ENCODE measurements at places on chromosomes 2 and 18. TPM values are rescaled to one million over a fixed set of nuclear protein-coding genes. Genes with fewer than 3 reads are reported as not detected.

Gene PCARE
- not detected for total RNA-seq

Gene NTSR2
- total RNA-seq = not detected

Gene UGT1A9
- not detected for total RNA-seq

DNA sequence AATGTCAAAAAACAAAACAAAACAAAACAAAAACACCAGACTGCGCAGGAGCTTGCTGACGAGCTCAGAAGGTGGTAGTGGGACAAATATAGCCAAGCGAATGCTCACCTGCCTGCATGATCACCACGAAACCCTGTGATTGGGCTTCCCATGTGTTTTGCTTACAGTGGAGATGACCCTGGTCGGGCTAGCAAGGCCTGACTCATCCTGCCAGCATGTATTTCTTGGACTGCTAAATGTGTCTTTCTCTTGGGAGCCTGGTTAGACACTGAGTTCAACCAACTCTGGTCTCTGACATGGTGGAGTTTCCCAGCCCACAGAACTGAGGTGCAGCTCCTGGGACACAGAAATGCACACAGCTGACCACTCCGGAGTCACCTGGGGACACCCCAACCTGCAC is 30.7 kb upstream of the DUSP2 start:
- no peak for DNase-seq

DNA sequence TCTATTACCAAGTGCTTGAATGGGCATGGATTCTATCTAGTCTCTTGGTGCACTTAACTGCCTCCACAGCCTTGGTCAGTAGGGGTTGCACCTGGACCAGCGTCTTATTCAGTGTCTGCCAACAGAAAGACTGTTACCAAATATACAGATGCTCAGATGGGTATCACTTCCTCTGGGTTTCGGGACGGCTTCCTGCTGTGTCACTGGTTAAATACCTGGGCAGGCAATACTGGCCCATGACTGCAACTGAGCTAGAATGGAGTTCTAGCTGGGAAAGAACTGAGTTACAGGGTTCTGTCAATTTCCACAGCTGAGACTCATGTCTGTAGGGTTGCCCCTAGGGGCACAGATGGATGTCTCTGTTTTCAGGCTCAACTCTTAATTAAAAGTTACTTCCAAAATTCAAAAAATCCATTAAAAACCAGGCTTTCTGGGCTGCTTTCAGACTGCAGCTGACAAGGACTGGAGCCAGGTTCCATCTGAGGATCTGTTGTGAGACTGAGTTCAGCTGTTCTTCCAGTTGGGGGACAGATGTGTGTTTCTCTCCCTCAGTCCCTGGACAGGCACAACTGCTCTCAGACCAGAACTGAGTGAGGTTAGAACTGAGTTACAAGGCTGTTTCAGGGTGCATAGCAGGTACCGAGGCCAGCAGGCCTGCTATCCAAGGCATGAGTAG is 789.6 kb upstream of the SLC8A1 start:
- DNase-seq = no peak

- DNase-seq = no peak
Measured at GRCh38 chr2:150473767-150474166, 13.7 kb downstream of the RND3 start.

DNA sequence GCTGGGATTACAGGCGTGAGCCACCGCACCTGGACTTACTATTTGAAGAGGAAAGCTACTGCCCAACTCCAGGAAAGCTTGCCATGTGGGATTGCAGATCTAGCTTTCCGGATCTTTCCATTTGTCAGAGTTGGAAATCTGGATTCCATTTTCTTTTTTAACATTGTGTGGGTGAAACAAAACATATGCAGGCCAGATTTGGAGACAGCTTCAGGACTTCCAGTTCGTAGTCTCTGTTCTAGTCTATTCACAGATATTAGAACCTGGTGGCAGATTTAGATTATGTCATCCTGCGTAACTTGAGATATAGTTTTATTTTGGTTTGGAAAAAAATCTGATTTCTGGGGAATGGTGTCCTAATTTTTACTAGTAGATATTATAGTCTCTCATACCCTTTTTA is 70.5 kb downstream of the ZNF236 start:
- DNase-seq = no peak

Data from chondrocyte (in vitro differentiated cells).